ENCODE measurements at places on chromosomes 1 and 21. TPM values are rescaled to one million over a fixed set of nuclear protein-coding genes. Genes with fewer than 3 reads are reported as not detected.
A peak's percentile ranks its signal among the peaks of the same experiment; 100 is the strongest.

The GNG4 gene
- polyA plus RNA-seq, result 4.5 TPM

DNA sequence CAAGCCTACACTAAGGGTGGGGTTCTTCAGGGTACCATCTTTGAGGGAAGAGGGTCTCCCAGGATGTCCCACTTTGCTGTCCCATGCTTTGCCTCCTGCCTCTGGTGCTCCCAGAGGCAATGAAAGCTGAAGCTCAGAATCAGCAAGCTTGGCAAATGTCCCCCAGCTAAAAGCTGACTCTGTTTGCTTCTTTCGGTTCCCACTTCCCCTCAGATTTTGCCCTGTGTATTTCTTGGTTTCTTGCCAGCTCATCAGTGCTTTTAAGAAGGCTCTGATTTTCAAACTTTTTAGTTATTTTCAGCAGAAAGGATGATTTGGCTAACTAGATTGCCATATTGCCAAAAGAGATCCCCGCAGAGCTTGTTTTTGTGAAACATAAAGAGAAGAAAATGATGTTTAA lies 33.1 kb upstream of the COG2 start:
- no peak for DNase-seq

DNA sequence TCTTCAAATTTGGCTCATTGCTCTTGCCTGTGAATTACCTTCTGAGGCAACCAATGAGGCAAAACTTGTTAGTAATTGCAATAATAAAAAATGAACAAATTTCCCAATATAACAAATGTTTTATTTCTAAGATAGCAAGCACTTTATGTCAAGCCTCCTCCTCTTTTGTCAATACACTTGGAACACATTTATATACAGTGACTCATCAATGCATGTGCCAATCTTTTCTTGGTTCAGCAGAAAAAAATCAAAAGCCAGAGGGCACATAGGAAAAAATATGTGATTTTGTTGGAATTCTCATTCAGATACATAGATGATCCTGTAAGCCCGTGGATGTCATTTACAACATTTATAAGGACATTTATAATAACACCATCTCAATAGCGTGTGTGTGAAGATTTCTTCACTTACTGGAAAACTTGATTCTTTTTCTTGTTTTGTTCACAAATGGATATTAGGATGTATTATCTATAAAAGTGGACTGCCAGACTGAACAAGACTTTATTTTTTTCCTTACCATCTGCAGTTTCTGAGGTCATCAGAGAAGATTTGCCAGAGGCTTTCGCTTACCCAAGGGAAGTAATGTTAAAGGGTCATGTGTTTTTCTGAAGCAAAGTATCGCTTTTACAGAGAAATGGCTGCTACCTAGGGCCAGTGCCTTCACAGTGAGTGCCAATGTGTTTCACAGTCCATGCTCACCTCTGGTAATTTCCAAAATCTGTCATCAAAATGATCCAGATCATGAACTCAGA lies 645.7 kb upstream of the PTBP2 start:
- no peak for DNase-seq

- DNase-seq, result no peak
These were observed 59.8 kb upstream of the CACYBP start for GRCh38 chr1:174939775-174940545.

DNA sequence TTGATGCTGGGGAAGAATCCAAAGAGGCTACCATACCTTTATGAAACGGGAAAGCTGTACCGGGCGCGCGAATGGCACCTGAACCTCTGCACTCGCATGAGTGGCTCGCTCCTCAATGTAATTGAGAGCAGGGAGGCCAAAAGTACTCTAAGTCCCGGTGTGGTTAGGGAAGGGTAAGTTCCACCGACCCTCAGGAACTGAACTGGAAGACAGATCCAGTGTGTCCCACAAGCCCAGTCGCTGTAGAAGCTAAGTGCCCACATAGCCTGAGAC lies 1.0 kb downstream of the GATAD2B start:
- DNase-seq, result peak; percentile 18

DNA sequence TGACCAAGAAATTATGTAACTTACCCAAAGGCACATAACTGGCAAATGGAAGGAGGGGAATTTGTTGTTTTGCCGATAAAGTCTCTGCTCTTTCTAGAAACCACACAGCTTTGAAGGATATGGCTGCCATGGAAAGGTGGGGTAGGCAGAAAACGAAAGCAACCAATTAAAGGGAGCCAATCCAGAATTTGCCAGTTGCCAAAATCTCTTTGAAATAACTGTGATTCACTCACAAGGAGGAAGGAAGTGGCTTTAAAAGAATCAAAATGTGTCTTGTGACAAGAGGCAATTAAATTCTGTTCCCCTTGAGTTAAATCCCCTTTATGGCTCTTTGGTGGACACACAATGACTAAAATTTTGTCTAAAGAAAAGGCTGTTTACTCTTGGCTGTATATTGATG lies 61.2 kb upstream of the CCDC190 start:
- no peak for DNase-seq

GRCh38 chr1:207883104-207883651 lies 27.7 kb downstream of the CD34 start:
- DNase-seq, result no peak
